ENCODE measurements at places on chromosomes 6 and 20. TPM values are rescaled to one million over a fixed set of nuclear protein-coding genes. Genes with fewer than 3 reads are reported as not detected.
A peak's percentile ranks its signal among the peaks of the same experiment; 100 is the strongest.

GRCh38 chr6:85360794-85361642 is 88.9 kb upstream of the NT5E start:
- no peak for DNase-seq

- no peak for DNase-seq
Measured at GRCh38 chr6:33431880-33432541, 12.1 kb downstream of the SYNGAP1 start.

- DNase-seq, result peak; percentile 11
Measured at GRCh38 chr6:100479179-100480035, 14.7 kb upstream of the SIM1 start.

GRCh38 chr6:162620073-162620472 is 107.5 kb downstream of the PRKN start:
- DNase-seq, result no peak

Gene ME1
- 1.2 TPM for polyA plus RNA-seq

Gene TNF
- 0.12 TPM for polyA plus RNA-seq

Gene PPDPF
- 287 TPM for polyA plus RNA-seq

Gene NRSN1
- not detected for polyA plus RNA-seq
